ENCODE measurements at places on chromosomes 4 and X. TPM values are rescaled to one million over a fixed set of nuclear protein-coding genes. Genes with fewer than 3 reads are reported as not detected.
A peak's percentile ranks its signal among the peaks of the same experiment; 100 is the strongest.

- no peak for DNase-seq
Measured at GRCh38 chr4:4854649-4855295, 4.7 kb upstream of the MSX1 start.

DNA sequence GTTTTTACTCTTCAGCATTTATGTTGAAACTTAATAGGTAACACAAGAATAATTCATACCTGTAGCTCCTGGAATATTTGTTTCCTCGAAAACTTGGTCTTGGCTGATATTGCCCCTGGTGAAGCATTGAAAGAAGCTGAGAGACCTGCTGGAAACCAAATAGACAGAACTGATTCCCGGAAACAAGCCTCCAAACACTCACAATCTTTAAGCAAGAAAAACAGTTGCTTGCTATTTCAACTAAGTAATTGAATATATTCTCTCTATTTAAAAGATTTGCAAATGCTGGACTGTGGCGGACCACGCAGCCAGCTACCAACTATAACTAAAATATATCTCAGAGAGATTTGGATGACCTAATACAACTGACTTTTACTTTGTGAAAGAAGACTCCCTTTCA lies 3.6 kb downstream of the PCDH18 start:
- no peak for DNase-seq

Gene AWAT1
- not detected for polyA plus RNA-seq

DNA sequence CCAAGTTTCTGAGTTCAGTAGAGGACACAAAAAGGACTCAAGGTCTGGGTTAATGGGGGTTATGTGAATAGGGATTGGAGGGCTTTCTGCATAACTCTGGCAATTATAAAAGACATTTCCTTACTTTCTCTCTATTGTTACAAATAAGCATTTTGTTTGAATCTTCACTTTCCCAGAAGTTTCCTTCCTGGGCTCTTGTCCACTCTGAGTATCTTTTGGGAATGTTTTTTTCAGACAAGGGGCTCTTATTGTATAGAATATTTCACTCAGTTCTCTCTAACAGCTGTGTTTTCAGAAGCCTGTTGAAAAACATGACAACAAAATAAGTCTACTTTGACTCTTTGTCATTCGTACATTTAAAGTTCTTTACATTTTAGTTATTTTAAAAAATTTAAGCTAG lies 57.6 kb upstream of the MAP9 start:
- DNase-seq: no peak

Gene SNX25
- polyA plus RNA-seq: 15.4 TPM

- DNase-seq: no peak
Measured at GRCh38 chr4:5970381-5971077, 47.7 kb downstream of the C4orf50 start.

DNA sequence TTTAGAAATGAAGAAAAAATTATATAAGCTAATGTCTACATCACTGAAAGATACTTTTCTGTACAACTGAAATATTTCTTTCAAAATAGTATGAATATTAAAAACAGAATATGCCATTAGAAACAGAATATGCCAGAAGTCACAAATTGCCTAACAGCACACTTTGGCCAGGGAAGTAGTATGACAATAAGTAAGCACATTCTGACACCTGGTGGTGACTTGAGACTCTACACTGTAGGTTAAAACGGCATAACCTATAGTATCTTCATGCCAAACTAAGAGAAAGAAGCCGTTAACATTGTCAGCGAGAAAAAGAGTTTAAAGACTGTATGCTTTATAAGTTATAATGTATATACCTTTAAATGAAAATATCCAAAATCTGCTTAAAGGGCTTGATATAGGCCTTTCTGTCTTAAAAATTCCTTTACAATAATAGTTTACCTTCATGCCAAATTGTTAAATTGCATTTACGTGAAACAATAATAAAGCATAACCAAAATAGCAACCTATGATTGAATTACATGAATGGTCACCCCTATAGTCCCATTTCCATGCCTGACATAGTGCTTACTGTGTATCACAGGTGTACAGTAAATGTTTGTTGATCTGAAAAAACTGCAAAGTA lies 32.8 kb downstream of the FAM13A start:
- DNase-seq: peak; percentile 45

- DNase-seq: no peak
Measured at GRCh38 chr4:101761405-101761804, 29.1 kb upstream of the BANK1 start.

Gene FAM199X
- polyA plus RNA-seq: 48.1 TPM

Data from left renal pelvis (tissue), 4 donors.